ENCODE measurements at places on chromosomes 12 and 14.
A peak's percentile ranks its signal among the peaks of the same experiment; 100 is the strongest.

GRCh38 chr12:92431146-92431545 lies 271.6 kb upstream of the PLEKHG7 start:
- no peak for DNase-seq

- no peak for DNase-seq
Measured at GRCh38 chr12:42511656-42512055, 77.9 kb downstream of the PRICKLE1 start.

- no peak for DNase-seq
Measured at GRCh38 chr12:115518-115917, 49.0 kb downstream of the IQSEC3 start.

GRCh38 chr14:105417690-105418121 lies 1.9 kb upstream of the MTA1 start:
- no peak for DNase-seq

DNA sequence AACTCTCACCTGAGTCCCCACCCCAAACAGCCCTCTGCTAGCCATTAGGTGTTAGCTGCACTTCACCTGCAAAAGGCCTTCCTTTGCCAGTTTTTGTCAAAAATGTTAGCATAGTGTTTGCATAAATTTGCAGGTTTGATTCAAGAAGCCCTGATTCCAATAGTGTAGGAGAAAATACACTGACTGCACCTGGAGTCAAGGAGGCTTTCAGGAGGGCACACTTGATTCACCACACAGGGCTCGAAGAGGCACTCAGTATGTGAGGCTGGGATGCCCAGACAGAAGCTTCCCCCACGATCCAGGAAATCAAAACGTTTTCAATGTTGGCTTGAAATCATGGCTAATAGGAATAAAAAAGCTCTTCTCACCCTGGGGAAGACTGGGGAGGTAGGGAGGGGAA lies 40.5 kb upstream of the DDX11 start:
- no peak for DNase-seq

DNA sequence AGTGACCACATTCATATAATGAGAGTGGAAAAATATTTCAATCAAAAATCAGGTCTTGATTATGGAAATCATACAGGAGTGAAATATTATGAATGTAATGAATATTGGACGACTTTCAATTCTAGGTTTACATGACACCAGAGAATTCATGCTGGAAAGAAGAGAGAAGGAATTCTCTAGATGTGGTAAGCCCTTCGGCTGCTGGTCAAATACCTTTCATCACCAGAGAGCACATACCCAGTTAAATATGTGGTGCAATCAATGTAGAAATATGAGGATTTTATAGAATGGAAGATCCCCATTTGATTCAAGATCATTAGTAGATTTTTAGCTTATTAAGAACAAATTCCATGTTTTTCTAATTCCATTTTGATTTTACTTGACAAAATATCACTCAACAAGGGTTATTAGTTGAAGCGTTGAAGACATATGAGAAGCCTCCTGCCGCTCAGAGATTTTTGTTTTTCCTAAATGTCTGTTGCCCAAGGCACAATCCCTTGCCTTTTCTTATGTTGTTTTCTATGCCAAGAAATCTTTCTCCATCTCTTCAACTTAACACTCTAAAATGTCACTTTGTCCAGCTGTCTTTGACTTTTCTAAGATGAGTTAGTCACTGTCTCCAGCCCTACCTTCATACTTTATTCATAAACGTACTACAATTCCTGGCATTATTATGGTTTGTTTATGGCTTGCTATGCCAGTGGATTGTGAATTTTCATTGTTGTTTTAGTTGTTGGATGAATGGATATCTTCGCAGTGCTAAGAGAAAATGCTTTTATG lies 72.8 kb upstream of the ZDHHC17 start:
- DNase-seq = no peak

DNA sequence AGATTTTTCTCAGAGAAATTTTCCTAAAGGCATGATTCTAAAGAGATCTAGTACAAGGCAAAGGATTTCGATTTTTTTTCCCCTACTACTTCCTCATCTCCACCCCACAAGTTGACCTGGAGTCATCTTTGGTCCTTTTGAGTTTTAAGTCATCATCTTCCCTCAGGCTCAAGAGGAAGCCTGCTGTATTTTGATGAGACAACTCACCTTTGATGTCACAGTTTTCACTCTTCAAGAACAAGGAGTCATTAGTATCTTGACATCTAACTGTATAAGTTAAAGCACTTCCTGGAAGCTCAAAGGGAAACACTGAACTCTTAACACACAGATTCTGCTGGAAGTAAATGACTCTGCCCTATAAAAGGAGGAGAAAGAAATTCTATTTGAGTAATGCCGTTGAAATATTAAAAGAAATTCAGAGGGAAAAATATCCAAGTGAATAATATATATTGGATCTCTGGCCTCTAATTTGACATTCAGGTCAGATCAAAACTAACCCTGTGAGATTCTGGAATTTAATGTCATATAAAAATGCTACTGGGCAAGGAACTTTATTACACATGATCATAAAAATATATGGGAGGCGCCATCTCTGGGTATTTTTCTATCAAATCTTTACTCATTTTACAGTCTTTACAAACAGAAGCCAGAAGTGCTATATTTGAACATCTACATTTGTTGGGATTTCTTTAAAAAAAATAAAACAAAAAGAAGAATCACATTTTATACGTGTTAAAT lies 435.0 kb downstream of the NRXN3 start:
- DNase-seq = no peak

DNA sequence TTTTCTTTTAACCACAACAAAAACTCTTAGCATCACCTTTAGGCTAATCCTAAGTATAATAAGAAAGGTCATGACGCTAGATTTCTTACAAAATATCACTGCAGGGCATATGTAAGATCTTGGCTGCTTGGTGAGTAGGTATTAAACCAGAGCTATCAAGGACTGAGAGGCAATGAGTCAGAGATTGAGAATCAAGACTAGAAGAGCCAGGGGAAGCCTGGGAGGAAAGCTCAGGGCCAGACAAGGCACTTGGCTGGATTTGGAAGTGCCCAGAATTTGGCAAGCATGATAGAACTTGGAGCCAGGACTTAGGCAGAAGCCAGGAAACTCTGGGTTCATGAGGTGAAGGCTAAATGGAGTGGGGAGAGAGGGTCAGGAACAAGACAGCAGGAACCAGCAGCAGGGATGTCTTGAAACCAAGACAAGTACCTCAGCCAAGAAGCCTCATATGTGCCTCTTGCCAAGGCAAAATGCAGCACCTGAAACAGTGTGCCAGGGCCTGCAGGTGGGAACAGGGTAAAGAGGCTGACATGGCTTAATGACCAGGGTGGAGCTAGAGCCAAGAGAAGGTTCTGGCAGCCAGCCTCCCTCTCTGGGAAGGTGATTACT lies 49.9 kb downstream of the PTHLH start:
- DNase-seq = no peak

- no peak for DNase-seq
Measured at GRCh38 chr14:91870001-91870400, 2.7 kb upstream of the TC2N start.

DNA sequence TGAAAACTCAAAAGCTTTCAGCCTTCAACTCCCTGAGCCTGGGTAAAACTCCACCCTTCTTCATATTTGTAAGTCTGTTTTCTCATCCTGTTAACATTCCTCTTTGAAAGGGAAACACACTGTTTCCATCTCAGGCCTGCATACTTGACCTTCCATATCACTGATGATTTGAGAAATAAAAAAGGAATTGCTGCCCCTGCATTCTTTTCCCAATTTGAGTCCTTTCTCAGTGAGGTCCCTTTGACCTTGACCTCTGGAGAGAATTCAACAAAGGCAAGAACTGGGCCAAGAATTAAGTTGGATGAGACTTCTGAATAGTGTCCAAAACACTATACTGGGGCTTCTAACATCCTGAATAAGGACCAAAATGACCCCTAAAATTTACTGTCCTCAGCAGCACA lies 108.0 kb downstream of the AEBP2 start:
- DNase-seq = no peak

DNA sequence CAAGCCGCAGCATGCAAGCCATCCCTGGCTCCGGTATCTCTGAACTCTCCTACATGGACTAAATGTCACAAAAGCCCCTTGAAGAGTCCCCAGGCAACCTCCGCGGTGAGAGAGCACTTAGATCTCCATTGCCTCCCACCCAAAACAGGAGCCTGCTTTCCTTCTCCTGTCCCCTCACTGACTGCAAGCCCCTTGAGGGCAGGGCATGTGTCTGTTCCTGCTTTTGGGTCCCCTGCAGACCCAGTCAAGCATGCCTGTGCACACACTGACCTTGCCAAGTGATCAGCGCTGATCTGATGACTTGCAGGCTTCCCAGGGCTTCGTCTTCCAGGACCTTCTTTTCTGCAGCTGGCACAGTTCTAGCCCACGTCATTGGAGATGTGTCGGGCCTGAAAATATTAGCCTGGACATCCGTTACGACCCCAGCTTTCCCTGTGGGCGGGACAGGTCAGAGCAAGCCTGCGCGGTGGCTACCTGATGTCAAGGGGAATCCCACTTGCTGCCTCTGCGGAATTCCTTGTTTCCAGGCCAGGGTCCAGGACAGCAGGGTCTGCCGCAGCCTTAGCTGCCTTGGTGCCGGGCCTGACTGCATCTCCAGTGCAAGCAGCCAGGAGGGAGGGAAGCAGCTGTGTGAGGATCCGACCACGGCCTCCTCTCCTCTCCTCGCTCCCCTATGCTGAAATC lies 92.5 kb downstream of the FBXL14 start:
- DNase-seq = peak; percentile 47

DNA sequence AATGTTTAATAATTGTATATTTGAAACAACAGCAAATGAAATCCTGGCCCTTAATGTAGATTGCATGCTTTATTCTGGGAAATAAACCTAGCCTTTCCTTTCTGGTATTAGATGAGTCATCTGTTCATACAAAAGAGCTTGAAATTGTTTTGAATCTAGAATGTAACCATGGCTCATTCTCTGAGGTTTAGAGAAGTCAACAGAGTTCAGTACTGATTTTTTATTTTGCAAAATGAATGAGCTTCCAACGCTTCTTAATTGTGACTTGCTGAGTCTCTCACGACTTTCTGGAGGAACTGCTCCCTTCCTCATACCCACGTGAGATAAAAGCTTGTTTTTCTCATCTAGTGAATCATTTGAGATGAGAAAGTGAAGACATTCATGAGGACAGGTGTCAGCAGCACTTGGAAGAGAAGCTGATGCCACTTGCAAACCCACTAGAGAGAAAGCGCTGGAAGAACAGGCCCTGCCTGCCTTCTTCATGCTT lies 509.6 kb downstream of the VRK1 start:
- DNase-seq = no peak

DNA sequence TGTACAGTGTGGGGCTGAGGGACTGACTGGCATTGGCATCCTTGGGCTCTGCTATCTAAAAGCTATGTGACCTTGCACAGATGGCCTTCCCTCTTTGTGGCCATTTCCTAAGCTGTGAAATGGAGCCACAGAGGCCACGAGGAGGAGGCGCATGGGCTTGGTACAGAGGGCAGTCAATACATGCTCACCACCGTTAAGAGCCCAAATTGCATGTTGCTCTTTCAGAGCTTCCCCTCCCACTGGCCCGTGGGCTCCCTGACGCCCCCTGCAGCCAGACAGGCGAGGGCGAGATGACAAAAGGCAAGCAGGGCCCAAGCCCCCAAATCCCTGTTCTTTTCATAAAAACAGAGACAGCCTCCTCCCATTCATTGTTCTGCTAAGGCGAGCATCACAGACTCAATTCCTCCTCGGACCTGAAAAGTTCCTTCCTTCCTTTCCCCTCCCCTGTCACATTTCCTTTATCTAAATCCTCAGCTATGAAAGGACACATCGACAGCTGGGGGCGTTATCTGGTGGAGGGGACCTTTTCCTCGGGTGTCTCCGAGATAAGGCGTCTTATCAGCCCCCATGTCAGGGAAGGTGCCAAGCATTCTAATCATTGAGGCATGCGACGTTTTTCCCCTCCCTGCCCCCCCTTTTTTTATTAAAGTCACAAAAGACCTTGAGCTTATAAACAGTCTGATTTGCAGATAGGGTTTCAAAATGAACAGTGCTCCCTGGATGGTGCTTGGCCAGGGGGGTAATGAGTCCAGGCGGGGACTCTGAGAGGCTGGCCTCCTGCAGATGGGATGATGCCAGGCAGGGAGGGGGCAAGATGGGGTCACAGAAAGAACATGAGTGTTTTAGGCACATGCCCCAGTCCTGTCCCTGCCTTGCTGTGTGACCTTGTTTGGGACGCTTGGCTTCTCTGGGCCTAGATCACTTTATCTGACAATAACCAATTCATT lies 26.4 kb downstream of the FAM222A start:
- peak; percentile 51 for DNase-seq

- DNase-seq = no peak
Measured at GRCh38 chr14:24376448-24377070, 8.6 kb downstream of the NFATC4 start.

DNA sequence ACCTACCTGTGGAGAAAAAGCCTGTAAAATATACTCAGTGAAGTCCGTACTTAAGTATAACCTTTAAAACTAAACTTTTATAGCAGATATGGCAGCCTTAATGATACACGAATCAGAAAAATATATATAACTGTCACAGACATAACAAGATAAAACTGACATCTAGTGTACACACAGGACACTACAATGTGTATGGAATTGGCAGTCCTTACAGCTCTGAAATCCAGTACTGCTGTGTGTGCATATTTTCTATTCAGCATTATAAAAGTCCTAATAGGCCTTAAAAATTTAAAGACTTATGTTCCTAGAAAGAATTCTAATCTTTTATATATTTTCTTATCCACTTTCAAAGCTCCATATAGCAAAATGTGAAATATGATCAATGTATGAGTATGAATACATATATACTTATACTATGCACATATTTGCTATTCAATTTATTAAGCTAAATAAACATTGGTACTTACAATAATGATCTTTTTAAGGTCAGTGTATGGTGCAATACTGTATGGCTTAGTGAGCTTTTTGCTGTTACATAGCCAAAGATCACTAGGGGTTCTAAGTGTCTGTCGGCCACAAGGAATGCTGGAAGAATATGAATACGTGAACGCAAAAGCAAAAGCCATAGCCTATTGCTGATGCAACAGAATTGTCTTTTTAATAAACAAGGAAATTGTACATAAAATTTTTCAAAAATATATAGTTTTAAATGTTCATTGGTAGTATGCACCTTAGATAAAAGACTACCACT lies 69.2 kb downstream of the C2CD5 start:
- DNase-seq = no peak

GRCh38 chr12:77968571-77968970 lies 137.9 kb downstream of the NAV3 start:
- no peak for DNase-seq

- no peak for DNase-seq
Measured at GRCh38 chr14:30998100-30998706, 27.2 kb upstream of the AP4S1 start.

DNA sequence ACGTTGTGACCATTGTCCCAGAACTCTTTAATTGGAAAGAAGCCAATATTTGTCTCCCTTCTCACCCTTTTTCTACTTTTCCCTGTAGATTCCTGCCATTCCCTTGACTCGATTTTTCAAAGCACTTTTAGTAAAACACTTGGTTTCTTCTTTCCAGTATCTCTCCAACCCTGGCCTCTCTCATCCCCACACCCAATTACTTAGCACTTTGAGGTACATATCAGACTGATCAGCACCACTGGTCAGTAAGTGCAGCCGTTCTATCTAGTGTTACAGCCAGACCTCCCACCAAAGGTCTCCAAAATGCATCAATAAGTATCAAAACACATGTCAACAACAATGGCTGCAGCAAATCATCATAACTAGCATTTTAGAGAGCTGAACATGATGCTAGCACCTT lies 141.9 kb downstream of the BTG1 start:
- DNase-seq = no peak

GRCh38 chr14:104332634-104333270 lies 194.4 kb downstream of the KIF26A start:
- peak; percentile 24 for DNase-seq

GRCh38 chr14:53295985-53296582 lies 143.0 kb upstream of the DDHD1 start:
- DNase-seq = no peak
